ENCODE measurements at places on chromosomes 13 and 19. TPM values are rescaled to one million over a fixed set of nuclear protein-coding genes. Genes with fewer than 3 reads are reported as not detected.

The ZNF714 gene
- total RNA-seq: 13.3 TPM

The IL12RB1 gene
- total RNA-seq: 22.0 TPM

The UBL5 gene
- total RNA-seq: 354 TPM

The ELSPBP1 gene
- total RNA-seq: not detected

The SLC8A2 gene
- not detected for total RNA-seq

The PSG2 gene
- not detected for total RNA-seq

The ACP7 gene
- total RNA-seq: not detected

Measured in activated CD8-positive, alpha-beta memory T cell treated with anti-CD3 and anti-CD28 coated beads for 36 hours (primary cell).